HCEC 1CT (cell line): ENCODE measurements at places on chromosomes 3 and 15.

DNA sequence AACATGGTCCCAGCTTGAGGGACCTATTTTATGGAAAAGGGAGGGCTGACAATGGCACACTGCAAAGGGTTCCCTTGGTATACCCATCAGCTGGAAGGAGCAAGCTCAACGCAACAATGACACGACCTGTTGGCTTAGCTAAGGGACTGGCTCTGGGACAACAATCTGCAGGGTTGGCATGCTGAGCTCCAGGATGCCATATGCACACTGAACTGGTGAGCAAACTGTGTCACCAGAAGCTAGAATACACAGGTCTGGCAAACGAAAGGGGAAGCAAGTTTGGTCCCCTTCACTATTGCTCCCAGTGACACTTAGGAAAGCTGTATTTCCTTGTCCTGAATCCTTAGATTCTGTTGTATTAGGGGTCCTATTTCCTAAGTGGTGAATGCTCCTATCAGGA is 38.0 kb upstream of the RASGRF1 start:
- DNase-seq = no peak

GRCh38 chr15:48634096-48634495 is 11.4 kb downstream of the FBN1 start:
- no peak for DNase-seq

DNA sequence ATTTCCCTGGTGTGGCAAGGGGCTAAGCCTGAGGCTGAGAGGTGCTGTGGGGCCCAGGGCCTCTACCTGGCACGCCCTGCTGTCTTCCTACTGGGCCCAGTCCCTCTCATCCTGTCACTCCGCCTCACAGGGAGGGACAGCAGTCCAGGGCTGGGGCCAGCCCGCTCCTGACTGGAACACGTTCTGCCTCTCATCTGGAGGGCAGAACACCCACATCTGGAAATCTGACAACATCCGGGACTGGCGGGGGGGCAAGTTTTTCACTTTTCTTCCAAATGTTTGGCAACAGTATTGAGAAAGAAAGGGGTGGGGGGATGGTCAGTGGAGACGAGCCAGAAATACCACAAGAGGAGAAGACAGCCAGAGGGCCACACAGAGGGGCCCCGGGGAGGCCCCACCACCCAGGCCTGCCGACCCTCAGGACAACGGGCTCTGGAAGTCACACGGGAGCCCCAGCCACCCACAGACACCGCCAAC is 1.8 kb upstream of the MYL3 start:
- DNase-seq = peak; percentile 10

DNA sequence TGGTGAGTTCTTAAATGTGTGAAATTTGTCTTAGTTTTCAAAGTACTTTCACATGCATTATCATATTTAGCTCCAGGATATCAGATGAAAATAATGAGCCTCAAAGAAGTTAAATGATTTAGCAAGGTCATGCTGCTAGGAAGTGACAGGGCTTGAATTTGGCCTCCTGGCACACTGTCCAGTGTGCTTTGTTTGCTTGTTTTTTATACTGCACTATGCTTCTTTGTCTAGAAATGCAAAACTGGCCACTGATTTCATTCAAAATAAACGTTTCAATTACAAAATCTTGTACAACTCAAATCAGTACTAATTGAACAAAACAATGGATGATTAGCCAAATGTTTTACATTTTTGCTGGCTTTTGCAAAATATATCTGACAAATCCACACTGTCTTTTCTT is 583.3 kb upstream of the CBLB start:
- no peak for DNase-seq

GRCh38 chr3:2940062-2940461 is 170.1 kb downstream of the IL5RA start:
- no peak for DNase-seq

DNA sequence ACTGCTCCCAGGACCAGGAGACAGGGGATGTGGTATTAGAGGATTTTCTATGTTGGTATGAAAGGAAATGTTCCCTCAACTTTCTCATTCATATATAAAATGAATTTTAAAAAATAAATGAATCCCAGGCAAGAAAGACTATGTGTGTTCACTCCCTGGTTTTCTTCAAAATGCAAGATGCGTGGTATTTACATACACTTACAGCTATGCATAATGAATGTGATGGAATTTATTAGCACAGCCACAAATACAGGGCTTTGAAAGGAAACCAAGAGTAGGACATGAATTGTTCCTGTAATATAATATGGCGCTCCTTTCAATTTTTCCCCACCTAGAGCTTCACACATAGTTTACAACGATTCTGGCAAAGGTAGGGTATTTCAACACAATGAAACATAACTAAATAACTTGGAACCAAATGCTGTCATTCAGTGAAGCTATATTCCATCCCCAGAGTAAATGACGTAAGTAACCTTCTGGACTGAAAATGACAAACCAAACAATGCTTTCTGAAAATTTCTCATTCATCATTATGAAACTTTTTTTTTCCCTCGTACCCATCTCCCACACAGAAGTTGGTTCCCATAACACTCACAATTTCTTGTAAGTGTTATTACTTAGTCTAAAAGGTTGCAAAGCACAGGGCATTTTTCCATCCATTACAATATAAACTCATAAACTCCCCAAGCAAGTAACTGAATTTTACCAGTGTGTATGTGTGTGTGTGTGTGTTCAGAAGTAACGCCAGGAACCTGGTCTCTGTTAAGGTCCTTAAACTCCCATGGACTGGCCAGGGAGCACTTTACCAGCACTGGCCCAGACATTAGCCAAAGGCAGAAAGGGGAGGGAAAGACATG is 41.8 kb downstream of the CBLB start:
- DNase-seq = no peak

DNA sequence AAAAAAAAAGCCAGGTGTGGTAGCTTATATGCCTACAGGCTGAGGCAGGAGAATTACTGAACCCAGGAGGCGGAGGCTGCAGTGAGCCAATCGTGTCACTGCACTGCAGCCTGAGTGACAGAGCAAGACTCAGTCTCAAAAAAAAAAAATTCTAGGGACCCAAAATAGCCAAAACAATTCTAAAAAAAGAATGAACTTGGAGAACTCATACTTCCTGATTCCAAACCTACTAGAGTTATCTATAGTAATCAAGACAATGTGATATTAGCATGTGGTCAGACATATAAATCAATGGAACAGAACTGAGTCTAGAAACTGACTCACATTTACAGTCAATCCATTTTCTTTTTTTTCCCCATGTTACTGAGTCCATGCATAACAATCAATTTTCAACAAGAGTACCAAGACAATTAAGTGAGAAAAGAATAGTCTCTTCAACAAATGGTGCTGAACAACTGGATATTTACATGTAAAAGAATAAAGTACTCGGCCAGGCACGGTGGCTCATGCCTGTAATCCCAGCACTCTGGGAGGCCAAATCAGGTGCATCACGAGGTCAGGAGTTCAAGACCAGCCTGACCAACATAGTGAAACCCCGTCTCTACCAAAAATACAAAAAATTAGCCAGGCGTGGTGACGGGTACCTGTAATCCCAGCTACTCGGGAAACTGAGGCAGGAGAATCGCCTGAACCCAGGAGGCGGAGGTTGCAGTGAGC is 11.9 kb downstream of the PRKAR2A start:
- DNase-seq = no peak

DNA sequence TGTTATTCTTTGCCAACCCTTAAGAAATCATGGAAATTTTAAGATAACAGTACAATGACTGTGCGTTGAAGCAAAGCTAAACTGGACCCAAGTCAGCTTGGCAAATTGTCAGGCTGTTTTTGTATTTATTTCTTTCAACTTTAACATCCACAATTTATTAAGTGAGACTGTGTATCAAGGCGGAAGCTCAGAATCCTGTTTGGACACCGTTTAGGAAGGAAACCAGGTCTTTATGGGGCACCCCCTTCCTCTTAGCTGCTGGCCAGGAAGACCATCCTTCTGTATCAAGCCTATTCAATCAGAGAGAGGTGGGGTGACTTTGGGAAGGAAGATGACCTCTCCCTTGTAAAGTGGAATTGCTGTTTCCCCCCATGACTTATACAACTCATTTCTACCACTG is 166.0 kb downstream of the MCTP2 start:
- no peak for DNase-seq

DNA sequence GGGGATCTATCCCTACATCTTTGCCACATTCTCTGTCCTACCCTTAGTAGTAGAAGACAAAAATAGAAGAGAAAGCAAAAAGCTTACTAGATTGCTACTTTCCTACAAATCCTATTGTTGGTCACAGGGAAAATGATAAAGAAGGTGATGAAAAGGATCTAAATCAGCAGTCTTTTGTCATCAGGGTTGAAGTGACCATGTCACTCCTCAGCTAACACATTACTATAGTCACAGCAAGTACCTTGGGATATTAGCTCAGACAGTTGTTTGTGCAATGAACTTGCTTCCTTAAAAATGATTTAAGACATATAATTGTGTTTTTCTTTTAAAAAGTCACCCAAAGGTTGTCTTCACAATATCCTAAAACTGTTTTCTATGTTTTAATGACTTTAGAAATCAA is 6.3 kb downstream of the ST3GAL6 start:
- DNase-seq = no peak

DNA sequence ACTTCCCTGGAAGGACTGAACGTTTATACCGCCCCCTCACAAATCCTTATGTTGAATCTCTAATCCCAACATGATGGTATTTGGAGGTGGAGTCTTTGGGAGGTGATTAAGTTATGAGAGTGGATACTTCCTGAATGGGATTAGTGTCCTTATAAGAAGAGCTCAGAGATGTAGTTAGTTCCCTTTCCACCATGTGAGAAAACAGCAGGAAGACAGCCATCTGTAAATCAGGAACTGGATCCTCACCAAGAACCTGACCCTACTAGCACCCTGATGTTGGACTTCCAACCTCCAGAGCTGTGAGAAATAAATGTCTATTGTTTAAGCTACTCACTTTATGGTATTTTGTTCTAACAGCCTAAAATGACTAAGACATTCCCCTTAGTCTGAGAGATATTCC is 33.3 kb upstream of the SACM1L start:
- peak; percentile 53 for DNase-seq

- no peak for DNase-seq
Observed at GRCh38 chr3:140093742-140094141, 158.8 kb downstream of the CLSTN2 start.

GRCh38 chr3:22933841-22934116 is 269.3 kb upstream of the UBE2E2 start:
- DNase-seq = no peak

GRCh38 chr15:78638658-78639314 is 2.2 kb downstream of the CHRNB4 start:
- peak; percentile 17 for DNase-seq

- no peak for DNase-seq
Observed at GRCh38 chr3:196097373-196098154, 15.7 kb upstream of the TFRC start.

DNA sequence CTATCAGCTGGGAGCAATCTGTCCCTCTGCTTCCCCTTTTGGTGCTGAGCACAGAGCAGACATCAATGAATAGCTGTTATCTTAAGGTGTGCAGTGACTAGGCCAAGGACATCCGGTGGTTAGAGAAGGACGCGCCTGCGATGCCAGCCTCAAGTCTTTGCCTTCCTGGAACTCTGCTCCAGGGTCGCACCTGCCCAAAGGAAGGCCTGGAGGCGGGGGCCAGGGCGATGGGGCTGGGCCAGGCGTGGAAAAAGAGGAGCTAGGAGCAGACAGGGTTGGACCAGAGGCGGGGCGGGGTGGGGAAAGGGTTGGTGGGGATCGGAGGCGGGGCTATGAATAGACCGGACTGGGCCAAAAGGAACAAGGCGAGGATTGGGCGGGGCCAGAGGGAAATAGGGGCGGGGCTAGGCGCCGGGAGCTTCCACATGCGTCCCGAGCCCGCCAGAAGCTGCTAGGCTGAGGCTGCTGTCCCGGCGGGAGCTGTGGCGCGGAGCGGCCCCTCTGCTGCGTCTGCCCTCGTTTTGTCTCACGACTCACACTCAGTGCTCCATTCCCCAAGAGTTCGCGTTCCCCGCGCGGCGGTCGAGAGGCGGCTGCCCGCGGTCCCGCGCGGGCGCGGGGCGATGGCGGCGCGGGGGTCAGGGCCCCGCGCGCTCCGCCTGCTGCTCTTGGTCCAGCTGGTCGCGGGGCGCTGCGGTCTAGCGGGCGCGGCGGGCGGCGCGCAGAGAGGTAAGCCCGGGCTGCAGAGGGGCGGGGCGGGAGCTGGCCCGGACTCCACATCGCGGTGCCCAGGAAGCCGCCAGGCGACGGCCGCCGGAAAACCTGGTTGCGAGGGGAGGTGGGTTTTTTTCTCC is at the start of gene CHRNA5:
Gene CHRNA5, plus strand, starts transcription at position 424 of the 854 bp plus-strand sequence. Its CDS starts 200 bp downstream, at position 624.
- DNase-seq = peak; percentile 69

- no peak for DNase-seq
Observed at GRCh38 chr15:90691982-90692773, 25.0 kb upstream of the BLM start.

- peak; percentile 67 for DNase-seq
Observed at GRCh38 chr3:194489736-194490612, 3.2 kb upstream of the ATP13A3 start.

- DNase-seq = peak; percentile 61
Observed at GRCh38 chr3:19885468-19885867, 48.5 kb downstream of the EFHB start.

DNA sequence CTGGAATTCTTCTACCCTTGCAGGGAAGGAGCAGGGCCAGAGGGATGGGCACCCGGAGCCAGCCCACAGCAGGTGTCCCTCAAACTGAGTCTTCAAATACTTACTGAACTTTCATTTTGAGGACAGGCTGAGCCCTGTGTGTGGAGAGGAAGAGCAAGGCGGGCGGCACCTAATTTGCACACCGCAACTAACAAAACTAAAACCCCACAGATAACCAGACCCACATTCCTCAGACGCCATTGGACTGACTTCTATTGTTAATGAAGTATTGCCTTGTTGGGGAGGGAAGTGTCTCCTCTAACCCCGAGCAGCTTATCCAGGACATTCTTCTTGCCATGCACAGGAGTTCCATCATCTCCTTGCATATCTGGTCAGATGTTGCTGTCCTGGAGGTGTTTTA is 105.2 kb upstream of the NR2E3 start:
- no peak for DNase-seq

DNA sequence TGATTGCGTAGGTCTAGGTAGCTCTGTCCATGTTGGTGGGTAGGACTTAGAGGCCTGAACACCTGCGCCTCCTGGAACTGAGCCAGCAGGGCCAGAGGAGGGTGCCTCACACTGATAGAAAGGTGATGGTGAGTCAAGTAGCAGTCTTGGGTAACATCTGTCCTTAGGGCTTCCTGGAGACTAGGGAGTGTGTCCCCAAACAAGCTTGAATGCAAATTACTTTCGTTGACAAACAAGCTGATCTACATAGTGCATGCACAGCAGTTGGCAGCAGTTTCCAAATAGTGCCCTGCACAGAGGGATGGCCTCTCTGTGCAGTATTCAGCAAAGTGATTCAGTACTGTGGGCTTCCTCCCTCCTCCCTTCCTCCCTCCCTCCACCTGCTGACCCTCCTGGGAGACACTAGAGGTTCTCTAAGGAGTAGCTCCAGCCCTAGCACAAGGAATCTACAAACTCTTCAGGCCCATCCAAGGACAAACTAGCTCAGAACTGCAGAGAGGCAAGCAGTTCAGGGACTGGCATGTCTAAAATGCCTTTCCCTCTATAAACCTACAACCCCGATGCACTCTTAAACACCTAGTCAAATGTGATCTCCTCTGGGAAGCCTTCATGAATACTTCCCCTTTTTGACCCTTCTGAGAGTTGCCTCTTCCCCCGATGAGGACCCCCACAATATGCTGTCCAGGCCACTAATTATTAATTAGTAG is 61.0 kb downstream of the TLE3 start:
- DNase-seq = no peak
